ENCODE measurements at places on chromosomes 2 and 18.
A peak's percentile ranks its signal among the peaks of the same experiment; 100 is the strongest.

- DNase-seq = no peak
These were observed 99.6 kb downstream of the PRPF40A start for GRCh38 chr2:152617456-152618192.

DNA sequence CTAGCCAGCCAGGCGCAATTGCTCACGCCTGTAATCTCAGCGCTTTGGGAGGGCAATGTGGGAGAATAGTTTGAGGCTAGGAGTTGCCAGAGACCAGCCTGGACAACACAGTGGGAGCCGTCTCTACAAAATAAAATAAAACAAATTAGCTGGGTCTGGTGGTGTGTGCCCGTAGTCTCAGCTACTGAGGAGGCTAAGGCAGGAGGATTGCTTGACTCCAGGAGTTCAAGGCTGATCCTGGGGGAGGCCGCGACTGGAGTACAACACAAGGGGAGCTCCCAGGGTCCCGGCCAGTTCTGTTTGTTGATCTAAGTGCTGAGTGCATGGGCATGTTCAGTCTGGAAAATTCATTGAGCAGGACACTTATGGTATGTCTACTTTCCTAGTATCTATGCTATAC is 2.6 kb downstream of the ST3GAL5 start:
- DNase-seq = no peak

- no peak for DNase-seq
These were observed 10.0 kb upstream of the DGUOK start for GRCh38 chr2:73916666-73917065.

GRCh38 chr2:234611209-234611608 is 114.3 kb upstream of the ARL4C start:
- DNase-seq = no peak

- no peak for DNase-seq
These were observed 22.1 kb upstream of the IGFBP5 start for GRCh38 chr2:216717491-216717901.

DNA sequence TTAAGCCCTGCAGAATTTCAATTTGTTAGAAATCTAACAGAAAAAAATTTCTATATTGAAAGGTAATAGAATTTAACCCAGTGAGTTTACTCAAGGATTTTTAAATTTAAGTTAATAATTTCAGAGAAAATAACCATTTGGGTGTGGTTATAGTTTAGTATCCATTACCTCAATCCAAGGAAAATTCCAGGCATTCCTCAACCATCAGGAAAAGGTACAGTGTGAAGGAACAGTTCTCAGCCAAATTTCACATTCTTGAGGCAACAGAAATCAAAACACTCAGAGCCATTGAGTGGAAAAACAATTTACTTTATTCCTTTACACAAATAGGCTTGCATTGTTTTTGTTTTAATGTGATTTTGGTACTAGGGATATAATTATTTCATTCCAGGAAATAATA is 45.6 kb downstream of the ONECUT2 start:
- no peak for DNase-seq

GRCh38 chr18:79857082-79857671 is 59.4 kb downstream of the KCNG2 start:
- peak; percentile 55 for DNase-seq

DNA sequence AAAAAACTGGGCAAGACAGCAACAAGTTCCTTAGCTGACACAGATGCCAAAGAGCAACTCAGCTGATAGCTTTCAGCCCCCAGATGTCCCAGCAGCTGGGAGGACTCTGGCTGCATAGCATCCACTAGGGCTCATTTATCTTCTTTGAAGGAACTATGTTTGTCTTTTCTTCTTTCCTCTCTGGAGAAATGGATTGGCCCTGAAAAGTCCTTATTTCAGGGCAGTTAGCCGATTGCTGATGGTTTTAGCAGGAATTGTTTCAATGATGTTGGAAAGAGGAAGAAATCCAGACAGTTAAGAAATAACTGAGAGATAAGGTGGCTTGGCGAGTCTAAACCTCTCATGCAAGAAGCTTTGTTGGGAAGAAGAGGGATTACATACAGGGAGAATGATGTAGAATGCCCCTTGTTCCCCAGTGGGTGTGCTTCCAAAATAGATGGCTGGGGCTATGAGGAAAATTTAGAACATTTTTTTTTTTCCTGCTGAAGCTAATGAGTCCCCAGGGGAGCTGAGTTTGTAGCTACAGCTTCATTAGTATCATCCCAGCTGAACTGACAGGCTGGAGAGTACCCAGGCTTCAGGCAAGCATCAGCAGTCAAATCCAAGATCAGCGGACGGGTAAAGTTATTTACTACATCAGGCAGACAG is 33.6 kb upstream of the SERPINE2 start:
- peak; percentile 66 for DNase-seq

DNA sequence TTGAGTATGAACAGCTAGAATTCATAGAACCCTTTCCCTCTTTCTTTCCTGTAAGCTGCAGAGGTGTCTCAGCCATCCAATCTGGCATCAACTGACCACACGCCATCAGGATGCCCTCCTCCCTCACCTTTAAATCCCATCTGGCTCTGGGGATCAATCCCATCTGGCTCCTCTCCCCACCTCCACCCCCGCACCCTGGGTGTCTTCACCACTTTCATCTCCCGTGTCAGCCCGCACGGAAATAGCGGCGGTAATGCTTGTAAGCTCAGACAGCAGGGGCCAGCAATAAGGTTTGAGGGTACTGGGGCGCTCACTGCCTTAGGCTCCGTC is 508 bp upstream of the TUBA4B start:
- DNase-seq = no peak

GRCh38 chr18:59564561-59564960 is 132.7 kb downstream of the CCBE1 start:
- no peak for DNase-seq

DNA sequence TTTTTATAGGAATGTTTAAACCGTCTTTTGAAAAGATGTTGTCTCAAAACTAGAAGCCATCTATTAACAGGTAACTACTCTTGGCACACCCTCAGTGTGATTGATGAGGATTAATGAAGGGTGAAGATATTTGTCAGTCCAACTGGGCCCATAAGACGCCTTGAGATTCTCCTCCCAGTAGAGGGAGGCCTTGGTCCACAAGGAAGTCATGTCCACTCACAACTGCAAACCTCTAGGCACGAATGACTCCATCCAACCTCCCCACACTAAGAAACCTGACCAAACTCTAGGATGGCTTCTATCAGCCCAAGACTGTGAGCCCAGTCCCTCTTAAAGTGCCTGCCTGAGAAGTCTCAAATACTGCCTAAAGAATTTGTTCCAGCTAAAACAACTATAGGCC is 19.2 kb upstream of the GRP start:
- DNase-seq = no peak

GRCh38 chr2:15893085-15893484 is 47.3 kb upstream of the MYCN start:
- no peak for DNase-seq

GRCh38 chr2:32701806-32702205 is 74.0 kb downstream of the TTC27 start:
- no peak for DNase-seq

DNA sequence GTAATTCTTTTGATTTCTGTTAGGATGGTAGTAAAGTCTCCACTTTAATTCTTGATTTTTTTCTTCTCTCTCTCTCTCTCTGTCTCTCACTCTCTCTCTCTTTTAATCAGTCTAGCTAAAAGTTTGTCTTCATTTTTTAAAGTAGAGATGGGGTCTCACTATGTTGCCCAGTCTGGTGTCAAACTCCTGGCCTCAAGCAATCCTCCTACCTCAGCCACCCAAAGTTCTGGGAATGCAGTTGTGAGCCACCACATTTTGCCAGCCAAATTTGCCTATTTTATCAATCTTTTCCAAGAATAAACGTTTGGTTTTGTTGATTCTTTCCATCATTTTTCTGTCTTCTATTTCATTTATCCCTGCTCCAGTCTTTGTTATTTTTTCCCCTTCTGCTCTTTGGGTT is 23.9 kb upstream of the ACOXL start:
- DNase-seq = no peak

All from femur (tissue), 1 donor.